ENCODE measurements at places on chromosomes 3 and 15.
A peak's percentile ranks its signal among the peaks of the same experiment; 100 is the strongest.

GRCh38 chr3:24155276-24155675, 210.2 kb downstream of the NR1D2 start:
- H3K27me3 ChIP-seq = no peaks in the 10 kb centered on the region
- no peak for DNase-seq
- H3K4me3 ChIP-seq = no peak overlapping the region

GRCh38 chr3:184506561-184506991, 55.0 kb upstream of the EPHB3 start:
- no peaks in the 10 kb centered on the region for H3K4me1 ChIP-seq
- H3K27me3 ChIP-seq = no peaks in the 10 kb centered on the region
- no peaks in the 10 kb centered on the region for H3K36me3 ChIP-seq
- no peak overlapping the region for H3K4me3 ChIP-seq

DNA sequence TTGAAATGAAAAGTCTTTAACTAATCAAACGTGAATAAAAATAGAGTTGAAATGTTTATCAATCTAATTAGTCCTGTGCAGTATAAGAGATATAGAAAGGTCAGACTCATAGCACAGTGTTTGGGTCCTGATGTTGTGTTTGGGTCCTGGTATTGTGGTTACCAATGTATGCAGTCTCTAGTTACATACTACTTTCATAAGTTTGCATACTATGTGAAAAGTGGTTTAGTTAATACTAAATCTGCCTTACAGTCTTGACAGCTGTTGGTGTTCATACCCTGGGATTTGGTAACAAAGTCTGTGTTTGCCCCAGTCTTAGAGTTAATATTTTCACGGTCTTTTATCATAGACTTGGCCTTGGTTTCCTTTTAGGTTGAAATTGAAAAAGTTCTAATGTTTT, 41.7 kb downstream of the KIF15 start:
- no peaks in the 10 kb centered on the region for H3K4me1 ChIP-seq
- H3K4me3 ChIP-seq = no peak overlapping the region
- DNase-seq = no peak

DNA sequence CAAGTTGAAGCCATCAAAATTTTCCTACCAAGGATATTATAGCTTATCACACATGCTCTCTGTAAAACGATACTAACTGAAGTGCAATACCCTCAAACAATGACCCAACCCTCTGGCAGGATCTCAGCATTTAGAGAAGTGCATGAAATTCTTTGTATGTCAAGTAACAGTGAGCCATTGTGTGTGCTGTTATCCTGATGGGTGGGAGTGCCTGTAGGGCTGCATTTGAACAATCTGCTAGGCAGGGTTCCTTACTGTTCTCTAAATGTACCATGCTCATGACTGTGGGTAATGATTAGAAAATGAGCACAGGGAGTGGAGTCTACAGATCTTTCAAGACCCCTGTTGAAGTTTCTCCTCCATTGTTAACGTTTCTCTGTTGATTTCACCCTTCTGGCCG, 398.1 kb downstream of the NSUN3 start:
- H3K4me1 ChIP-seq = no peaks in the 10 kb centered on the region
- no peak overlapping the region for H3K4me3 ChIP-seq
- no peak for DNase-seq
- H3K27ac ChIP-seq = no peak overlapping the region
- H3K27me3 ChIP-seq = no peaks in the 10 kb centered on the region

DNA sequence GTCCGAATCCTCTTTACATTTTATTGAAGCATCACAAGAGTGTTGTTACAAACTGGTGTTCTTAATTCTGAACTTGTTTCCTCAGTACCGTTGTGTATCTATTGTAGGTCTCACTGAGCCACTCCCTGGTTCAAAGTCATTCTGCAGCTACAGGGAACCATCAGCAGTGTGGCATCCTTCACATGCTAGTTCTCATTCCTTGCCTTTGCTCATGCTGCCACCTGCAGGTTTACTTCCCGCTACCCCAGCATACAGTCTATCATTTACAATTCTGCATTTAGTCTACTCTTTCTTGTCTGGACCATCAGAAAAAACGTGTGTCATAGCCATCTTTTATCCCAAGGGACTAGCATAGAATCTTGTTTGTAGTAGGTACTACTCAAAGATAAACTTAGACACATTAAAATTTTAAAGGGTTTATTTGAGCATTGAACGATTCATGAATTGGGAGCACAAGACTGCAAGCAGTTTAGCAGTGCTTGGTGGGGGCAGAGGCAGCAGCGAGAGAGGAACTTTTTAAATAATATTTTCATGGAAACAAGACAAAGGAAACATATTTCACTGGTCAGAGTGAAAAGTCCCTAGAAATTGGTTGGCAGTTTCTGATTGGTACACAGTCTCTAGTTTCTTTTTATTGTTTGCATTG, 402.1 kb downstream of the CADM2 start:
- H3K27me3 ChIP-seq = no peaks in the 10 kb centered on the region
- H3K27ac ChIP-seq = no peak overlapping the region
- no peaks in the 10 kb centered on the region for H3K4me1 ChIP-seq
- no peaks in the 10 kb centered on the region for H3K36me3 ChIP-seq

DNA sequence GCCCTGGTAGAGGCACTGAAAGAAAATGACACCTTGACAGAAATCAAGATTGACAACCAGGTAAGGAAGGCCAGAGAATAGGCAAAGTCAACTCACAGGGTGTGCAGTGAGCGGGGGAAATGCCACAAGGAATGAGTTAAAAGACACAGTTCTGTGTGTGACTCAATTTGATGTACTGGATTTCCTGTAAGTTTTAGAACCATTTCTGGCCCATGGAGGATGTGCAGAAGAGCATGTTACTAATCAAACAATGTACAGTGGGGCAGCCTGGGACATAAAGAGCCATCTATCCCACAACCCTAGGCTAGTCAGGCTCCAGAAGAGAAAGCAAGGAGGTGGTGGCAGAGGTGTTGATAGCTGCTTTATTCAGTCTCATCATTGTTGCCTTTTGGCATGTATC, 31.2 kb upstream of the TMOD3 start:
- H3K36me3 ChIP-seq = no peaks in the 10 kb centered on the region
- no peaks in the 10 kb centered on the region for H3K4me1 ChIP-seq
- H3K27ac ChIP-seq = no peak overlapping the region
- no peak overlapping the region for H3K4me3 ChIP-seq
- no peak for DNase-seq
- H3K27me3 ChIP-seq = no peaks in the 10 kb centered on the region

DNA sequence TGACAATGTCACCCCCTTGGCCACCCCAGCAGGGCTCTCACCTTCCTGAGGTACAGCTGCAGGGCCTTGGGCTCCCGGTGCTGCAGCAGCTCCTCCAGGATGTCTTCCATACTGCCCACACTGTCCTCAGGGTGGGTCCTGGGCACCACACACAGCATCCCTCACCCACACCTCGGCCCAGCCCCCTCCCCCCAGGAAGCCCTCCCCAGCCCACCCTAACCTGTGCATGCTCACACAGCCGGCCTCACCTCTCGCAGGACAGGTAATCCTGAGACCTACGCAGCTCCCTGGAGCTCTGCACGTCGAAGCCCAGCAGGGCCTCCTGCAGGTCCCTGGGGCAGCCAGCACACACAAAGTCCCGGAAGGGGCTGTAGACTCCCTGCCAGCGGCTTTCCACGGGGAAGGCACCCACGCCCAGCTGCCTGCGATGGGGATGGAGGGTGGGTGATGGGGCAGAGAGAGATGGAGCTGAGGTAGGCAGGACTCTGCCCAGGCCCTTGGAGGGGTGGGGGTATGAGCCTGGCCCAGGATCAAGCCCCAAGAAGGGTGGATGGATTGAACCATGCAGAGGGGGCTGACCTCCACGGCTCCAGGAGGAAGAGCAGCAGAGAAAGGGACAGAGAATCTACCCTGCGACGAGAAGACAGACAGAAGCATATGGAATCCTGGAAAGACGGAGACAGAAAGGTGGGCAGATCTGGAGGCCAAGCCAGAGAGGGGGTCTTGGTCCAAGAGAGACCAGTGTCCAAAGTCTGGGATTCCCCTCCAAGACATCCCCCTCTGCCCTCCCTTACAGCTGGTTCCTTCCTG, 16.7 kb downstream of the ALS2CL start:
- H3K4me1 ChIP-seq = no peaks in the 10 kb centered on the region
- H3K27me3 ChIP-seq = no peaks in the 10 kb centered on the region
- no peak overlapping the region for H3K4me3 ChIP-seq
- no peak for DNase-seq
- no peak overlapping the region for H3K27ac ChIP-seq
- H3K36me3 ChIP-seq = peaks cover 7% of the 10 kb centered on the region

DNA sequence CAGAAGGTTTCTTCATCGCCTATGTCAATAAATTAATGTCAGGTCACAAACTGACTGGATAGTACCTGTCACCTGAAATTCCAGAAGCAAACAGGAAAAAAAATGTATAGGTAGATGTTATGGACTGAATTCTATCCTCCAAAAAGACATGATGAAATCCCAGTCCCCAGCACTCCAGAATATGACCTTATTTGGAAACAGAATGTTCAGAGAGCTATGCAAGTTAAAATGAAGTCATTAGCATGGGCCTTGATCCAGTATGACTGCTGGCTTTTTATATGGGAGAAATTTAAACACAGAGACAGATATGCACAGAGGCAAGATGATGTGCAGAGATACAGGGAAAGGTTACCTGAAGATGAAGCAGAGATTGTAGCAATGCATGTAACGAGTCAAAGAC, 953.4 kb downstream of the ZPLD1 start:
- DNase-seq = no peak
- no peaks in the 10 kb centered on the region for H3K36me3 ChIP-seq
- H3K4me3 ChIP-seq = no peak overlapping the region
- H3K4me1 ChIP-seq = no peaks in the 10 kb centered on the region

GRCh38 chr15:24862726-24863521, 91.9 kb upstream of the SNRPN start:
- no peaks in the 10 kb centered on the region for H3K4me1 ChIP-seq
- H3K4me3 ChIP-seq = no peak overlapping the region
- no peak overlapping the region for H3K27ac ChIP-seq
- H3K36me3 ChIP-seq = no peaks in the 10 kb centered on the region
- no peak for DNase-seq

GRCh38 chr3:189502256-189502655, 128.9 kb upstream of the TP63 start:
- no peaks in the 10 kb centered on the region for H3K36me3 ChIP-seq
- no peaks in the 10 kb centered on the region for H3K27me3 ChIP-seq
- no peak overlapping the region for H3K4me3 ChIP-seq

- no peak overlapping the region for H3K27ac ChIP-seq
- no peaks in the 10 kb centered on the region for H3K4me1 ChIP-seq
- no peaks in the 10 kb centered on the region for H3K27me3 ChIP-seq
- no peaks in the 10 kb centered on the region for H3K36me3 ChIP-seq
- no peak for DNase-seq
These were observed 11.7 kb downstream of the CCR1 start for GRCh38 chr3:46196261-46196957.

GRCh38 chr3:152374262-152374990, 105.7 kb downstream of the MBNL1 start:
- H3K4me3 ChIP-seq = no peak overlapping the region
- DNase-seq = no peak
- no peaks in the 10 kb centered on the region for H3K36me3 ChIP-seq
- H3K27ac ChIP-seq = peak overlapping the region; percentile 61

DNA sequence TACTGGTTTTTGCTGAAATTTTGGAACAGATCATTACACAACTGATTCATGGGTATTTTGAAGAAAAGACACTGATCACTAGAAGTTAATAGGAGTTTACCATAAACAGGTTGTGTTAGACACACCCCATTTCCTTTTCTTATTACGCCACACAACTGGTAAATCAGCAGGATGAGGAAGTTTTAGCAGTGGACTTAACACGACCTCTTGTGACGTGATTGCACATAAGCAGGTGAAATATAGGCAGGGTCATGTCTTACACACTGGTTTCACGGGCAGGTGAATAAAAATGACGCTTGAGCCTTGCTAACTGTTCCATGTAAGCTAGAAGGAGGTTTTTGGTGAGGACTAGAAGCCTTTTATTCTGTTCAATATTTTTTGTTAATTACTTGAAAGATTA, 27.1 kb upstream of the TPRG1 start:
- no peaks in the 10 kb centered on the region for H3K27me3 ChIP-seq
- H3K4me1 ChIP-seq = peaks cover 14% of the 10 kb centered on the region
- H3K27ac ChIP-seq = peak overlapping the region; percentile 36
- no peak for DNase-seq
- no peak overlapping the region for H3K4me3 ChIP-seq
- no peaks in the 10 kb centered on the region for H3K36me3 ChIP-seq

- H3K4me3 ChIP-seq = peak overlapping the region; percentile 80
- H3K27ac ChIP-seq = peak overlapping the region; percentile 88
- H3K4me1 ChIP-seq = peaks cover 27% of the 10 kb centered on the region
- no peaks in the 10 kb centered on the region for H3K27me3 ChIP-seq
- no peaks in the 10 kb centered on the region for H3K36me3 ChIP-seq
These were observed 587 bp downstream of the PIGX start for GRCh38 chr3:196712514-196713413.

DNA sequence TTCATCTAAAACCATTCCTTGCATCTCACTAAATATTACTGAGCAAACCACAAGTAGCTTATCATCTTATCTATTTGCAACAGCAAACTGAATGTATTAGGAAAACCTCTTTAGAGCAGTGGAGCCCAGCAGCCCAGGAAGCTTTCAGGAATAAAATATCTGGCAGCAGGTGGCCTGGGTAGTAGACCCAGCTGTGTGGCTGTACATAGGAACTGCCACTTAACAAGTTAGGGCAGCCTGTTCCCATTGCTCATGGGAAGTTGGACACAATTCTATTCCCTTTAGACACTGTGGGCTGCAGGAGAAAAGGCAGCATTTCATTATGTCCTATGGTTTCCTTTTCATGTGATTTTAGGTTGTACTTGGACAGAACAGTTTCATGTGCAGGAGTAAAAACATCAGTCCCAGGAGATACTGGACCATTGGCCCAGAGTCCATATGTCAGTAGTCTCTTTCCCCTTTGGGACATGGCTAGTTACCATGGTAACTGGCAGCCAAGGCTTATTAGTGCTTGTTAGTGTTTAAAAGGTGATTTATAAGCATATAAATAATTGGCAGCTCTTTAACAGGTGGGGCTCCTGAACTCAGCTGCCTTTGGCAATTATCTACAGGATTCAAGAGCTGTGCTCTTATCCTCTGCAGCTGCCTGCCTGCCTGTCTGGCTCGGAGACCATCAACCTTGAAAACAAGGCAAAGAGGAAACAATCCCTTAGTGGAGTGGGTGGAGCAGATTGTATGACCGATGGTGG, 28.9 kb upstream of the LSAMP start:
- no peak for DNase-seq
- no peaks in the 10 kb centered on the region for H3K36me3 ChIP-seq
- H3K4me1 ChIP-seq = no peaks in the 10 kb centered on the region
- H3K27ac ChIP-seq = no peak overlapping the region
- no peaks in the 10 kb centered on the region for H3K27me3 ChIP-seq

DNA sequence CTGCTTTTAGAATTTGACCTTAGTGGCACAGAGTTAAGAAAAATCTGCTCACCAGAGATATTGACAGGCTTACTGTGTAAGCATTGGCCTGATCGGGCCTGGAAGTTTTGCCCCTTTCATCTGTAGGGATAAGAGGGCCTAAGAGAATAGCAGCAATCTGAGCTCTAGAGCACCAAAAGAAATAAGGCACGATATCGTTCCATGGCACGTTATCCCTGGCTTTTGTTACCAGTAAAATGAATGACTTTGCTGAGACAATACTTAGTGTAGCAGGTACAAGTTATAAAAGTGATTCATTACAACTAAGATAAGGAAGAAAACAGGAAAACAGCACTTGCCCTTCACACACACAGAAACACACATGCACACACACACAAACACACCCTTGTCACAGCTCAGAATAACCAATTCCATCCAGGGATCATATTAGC, 5.0 kb downstream of the THBS1 start:
- H3K4me1 ChIP-seq = peaks cover 52% of the 10 kb centered on the region
- peaks cover 83% of the 10 kb centered on the region for H3K36me3 ChIP-seq
- H3K27ac ChIP-seq = no peak overlapping the region
- H3K27me3 ChIP-seq = no peaks in the 10 kb centered on the region

Measured in vagina (tissue), 2 donors.